Activated gamma-delta T cell (primary cell): ENCODE measurements at places on chromosomes 5 and 9.

DNA sequence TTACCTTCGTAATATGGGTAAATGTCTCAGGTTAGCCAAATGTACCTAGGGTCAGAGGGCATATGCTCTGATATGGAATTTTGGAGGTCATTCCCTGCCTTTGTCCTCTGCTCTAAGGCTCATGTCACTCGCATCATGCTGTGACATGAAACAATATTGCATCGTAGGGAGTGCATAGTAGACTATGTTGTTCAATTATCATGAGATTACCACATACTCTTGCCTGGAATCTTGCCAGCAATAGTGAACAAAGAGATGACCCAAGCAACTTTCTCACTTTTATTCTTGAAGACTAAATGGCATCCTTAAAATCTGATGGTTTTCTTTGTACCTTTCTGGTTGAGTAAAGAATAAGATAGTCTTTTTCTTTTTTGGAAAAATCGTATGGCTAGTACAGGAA is 27.6 kb downstream of the ZNF462 start:
- no peak for DNase-seq

DNA sequence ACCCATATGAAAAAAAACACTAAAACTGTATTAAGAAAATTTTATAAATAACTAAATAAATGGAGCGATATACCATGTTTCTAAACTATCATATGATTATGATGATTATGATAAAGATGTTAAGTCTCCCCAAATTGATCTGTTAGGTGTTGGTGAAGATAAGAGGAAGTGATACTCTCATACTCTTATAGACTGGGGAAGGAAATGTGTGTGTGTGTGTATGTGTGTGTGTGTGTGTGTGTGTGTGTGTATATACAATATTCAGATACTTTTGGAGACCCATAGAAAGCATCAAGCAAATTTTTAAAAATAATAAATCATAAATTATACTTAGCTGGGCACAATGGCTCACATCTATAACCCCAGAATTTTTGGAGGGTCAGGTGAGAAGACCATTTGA is 62.9 kb downstream of the TMEM232 start:
- DNase-seq: no peak

DNA sequence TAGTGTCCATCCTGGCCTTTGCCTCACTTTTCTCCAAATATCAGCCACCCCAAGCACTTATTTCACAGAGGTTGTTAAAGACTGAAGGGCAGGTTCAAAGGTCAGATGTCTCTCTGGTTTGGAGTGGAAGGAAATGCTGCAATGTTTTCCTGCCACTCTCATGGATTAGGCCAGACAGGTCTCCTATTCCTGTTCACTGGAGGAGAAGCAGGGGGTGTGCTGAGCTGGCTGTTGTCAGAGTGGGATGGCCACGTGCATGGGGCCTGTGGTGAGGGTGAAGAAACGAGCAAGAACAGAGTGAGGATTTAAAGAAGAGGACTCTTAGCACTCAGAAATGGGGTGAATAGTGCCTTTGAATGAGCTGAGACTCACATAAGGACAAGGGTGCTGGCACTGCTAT is 6.7 kb downstream of the TMEM8B start:
- no peak for DNase-seq

GRCh38 chr5:93793159-93793781 is 51.9 kb upstream of the POU5F2 start:
- DNase-seq: no peak

- DNase-seq: no peak
These were observed 204.7 kb upstream of the ZNF608 start for GRCh38 chr5:124951105-124951504.

GRCh38 chr5:158976035-158976434 is 123.7 kb downstream of the EBF1 start:
- no peak for DNase-seq
